Stimulated activated CD4-positive, alpha-beta T cell treated with anti-CD3 and anti-CD28 coated beads, Interleukin-1b, Interleukin-23, amount 100 ng/mL, for 24 hours (primary cell): ENCODE measurements at places on chromosomes 4 and X.

GRCh38 chrX:77900688-77901087 lies 1.4 kb downstream of the COX7B start:
- no peak for DNase-seq

- DNase-seq, result no peak
Measured at GRCh38 chr4:175787546-175787945, 24.5 kb downstream of the GPM6A start.

- DNase-seq, result no peak
Measured at GRCh38 chrX:130118441-130119311, 8.4 kb upstream of the ELF4 start.

- DNase-seq, result no peak
Measured at GRCh38 chr4:139522457-139522856, 33.6 kb downstream of the SETD7 start.

- DNase-seq, result no peak
Measured at GRCh38 chrX:54794028-54794427, 4.0 kb downstream of the ITIH6 start.

DNA sequence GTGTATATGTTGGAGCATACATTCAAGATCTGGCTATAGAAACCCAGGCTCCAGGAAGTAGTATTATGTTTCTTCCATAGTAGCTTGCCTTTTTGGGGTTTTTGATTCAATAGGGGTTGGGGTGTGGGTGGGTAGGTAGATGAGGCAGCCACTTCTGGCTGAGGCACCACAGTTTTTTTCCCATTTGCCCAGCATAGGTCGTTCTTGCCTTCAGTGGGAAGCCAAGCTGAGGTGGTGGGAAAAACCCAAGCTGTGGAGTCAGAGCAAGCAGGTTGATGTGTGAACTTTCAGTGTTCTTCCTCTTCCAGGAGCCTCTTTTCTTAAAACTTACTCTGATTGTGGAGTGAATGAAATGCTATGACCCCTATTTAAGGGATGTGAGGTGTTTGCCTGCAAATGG lies 67.0 kb upstream of the RPS6KA3 start:
- no peak for DNase-seq

DNA sequence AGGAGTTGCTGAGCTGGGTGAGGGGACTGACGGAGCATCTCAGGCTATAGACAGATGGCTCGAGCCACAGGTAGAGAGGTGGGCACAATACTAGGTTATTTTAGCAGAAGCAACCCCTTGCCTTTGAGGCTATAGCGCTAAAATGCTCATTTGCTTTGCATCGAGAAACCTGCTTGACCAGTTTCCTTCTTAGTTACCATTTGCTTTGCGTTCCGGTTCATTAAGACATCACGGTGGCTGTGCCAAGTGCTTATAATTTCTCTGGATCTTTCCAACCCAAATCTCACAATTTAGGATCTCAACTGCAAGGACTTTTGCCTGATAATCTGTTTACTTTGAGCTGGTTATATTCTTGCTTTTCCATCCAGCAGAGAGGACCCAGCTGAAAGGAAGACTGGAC lies 40.8 kb downstream of the DLG3 start:
- no peak for DNase-seq

- no peak for DNase-seq
Measured at GRCh38 chr4:110132816-110133719, 65.3 kb downstream of the ELOVL6 start.

- no peak for DNase-seq
Measured at GRCh38 chr4:53684136-53685130, 93.1 kb upstream of the LNX1 start.

GRCh38 chrX:149720021-149720689 lies 8.3 kb downstream of the MAGEA11 start:
- DNase-seq, result no peak

GRCh38 chrX:13101441-13102139 lies 57.2 kb upstream of the FAM9C start:
- DNase-seq, result no peak

DNA sequence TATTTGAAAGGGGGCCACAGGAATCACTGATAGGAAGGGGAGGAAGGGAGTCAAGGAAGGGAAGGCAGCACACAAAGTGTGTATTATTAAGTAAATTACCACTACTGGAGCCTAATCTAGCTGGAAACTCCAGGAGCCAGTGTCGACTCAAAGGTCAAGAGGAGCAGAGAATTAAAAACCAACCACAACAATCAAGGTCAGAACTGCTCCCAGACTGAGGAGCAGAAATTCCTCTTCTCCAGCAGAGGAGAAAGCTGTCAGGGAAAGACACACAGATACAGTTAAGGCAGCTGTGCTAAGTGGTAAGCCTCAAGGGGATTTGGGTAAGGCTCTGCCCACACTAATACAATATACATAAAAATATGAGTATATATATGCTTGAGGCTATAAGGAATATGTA lies 87.5 kb upstream of the PTPN13 start:
- DNase-seq, result no peak

DNA sequence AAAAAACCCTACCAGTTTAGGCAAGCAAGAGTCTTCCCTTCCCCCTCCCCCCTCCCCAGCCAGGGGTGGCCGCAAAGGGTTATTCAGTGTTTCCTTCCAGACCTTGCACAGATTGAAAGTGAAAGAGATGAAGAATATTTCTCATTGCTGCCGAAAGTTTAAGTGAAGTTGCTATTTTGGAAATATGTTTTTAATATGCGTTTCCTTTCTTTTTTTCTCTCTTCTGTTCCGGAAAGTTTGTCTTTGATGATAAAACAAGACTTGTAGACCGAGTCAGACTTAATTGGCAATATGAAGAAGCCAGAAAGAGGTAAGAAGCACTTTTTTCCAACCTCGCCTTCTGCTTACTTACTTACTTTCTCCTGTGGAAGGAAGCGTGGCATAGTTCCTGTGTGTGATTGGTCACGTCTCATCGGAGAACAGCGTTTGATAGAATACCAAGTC lies 58.5 kb upstream of the CLCN4 start:
- peak; percentile 34 for DNase-seq

DNA sequence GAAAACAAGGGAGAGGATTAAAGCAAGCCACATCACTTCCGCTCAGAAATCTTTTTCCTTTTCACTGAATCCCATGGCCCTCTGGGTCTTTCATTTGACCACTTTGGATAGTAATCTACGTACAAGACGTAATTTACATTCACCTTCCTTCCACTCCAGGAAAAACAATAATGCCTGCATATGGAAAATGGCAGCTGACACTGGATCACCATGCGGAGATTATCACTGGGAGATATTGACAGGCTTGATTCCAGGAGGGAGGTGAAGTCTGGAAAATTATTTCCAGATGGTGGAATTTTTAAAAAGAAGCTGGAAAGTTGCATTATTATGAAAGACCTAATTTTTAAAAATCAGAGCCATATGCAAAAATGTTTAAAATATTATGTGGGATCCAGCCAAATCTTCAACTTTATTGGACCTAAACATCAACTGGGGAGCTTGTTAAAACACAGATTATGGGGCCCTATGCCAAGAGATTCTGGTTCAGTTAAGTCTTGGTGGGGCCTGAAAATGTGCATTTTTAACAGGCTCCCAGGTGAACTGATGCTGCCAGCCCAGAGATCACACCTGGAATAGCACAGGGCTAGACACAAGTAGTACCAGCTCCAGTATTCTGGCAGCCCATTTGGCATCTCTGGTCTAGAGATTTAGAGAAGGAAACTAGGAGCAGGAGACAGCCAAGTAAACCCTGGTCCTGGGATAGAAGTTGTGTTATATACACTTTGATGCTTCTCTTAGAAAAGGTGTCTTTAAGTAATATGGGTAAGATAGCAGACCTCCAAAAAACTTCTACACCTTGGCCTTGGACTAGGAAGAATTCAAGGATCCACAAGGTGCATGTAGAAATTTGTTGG lies 290.3 kb upstream of the LDB2 start:
- DNase-seq, result no peak

DNA sequence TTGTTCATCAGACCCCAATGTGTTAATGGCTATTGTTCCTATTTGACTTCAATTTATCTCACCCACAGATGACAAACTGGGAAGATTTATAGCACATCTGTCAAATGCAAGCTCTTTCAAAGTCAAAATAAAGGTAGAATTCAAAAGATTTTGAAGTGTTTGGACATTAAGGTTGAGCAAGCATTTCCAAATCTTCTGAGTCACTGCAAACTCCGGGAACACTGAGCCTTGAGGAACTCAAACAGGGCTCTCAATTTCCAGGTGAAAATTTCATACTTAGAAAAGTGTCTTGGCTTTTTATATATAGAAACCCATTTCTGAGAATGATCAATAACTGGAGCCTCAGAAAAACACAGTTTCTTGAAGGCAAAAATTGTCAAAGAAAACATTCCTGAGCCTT lies 199.5 kb upstream of the IGFBP7 start:
- DNase-seq, result no peak

DNA sequence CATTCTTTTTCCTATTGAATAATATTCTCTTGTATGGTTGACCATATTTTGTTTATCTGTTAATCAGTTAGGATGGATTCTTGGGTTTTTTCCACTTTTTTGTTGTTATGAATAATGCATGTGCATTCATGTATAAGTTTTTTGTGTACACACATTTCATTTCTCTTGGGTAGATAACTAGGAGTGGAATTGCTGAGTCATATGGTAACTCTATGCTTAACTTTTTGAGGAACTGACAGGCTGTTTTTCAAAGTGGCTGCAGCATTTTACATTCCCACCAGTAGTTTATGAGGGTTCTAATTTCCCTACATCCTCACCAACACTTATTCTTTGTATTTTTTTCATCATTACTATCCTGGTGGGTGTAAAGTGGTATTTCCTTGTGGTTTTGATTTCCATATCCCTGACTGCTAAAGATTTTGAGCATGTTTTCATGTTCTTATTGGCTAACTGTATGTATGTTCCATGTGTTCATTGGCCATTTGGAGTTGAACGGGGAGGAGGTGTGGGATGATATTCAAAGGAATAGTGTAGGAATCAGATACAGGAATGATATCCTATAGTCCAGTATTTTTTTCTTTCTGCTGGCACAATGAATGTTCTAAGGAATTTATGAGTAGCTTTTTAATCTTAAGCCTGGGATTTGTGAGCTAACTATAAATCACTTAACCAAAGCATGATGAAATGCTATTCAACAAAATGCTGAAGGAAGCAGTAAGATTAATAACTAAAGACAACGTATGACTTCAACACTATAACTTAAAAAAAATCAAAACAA lies 114.3 kb downstream of the AMELX start:
- no peak for DNase-seq

- no peak for DNase-seq
Measured at GRCh38 chrX:32749070-32749469, 462.3 kb downstream of the DMD start.

GRCh38 chr4:147815741-147816140 lies 83.9 kb downstream of the ARHGAP10 start:
- no peak for DNase-seq

- no peak for DNase-seq
Measured at GRCh38 chrX:54633641-54634040, 103.6 kb downstream of the GNL3L start.

GRCh38 chr4:3215733-3216132 lies 33.2 kb upstream of the MSANTD1 start:
- no peak for DNase-seq

DNA sequence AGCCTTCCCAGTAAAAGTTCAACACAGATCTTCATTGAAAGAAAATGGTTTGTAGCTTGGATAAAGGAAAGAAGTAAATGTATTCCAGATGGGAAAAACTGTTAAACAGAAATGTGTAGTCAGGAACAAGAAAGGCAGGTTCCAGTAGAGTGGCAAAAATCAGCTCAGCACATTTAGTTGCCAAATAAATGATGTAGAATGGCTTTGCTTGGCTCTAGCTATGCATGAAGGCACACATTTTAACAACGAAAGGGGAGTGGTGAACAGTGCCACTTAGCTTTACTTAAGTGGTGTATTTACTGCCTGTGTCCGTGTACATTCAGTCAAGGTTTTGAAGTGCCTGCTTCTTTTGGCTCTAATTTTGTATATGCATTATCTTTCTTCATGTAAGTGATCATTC lies 644.5 kb upstream of the ATOH1 start:
- no peak for DNase-seq

DNA sequence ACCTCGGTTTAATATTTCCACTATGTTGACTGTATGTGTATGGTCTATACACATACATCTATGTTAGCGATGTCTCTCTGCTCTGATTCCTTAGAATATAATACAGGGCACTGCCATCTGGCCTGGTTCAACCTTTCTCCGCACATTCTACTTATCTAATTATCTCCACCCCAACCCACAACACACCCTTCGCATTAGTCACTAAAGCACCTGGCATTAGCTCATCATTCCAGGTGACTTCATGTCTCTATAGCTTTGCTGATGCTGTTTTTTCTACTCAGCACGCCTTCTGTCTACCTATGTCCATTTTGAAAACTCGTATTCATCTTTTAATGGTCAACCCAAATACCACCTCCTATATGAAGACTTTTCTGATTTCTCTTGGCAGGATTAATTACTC lies 425.2 kb upstream of the RASGEF1B start:
- DNase-seq, result no peak

- DNase-seq, result no peak
Measured at GRCh38 chrX:54045563-54046228, 1.4 kb upstream of the PHF8 start.

GRCh38 chr4:65482410-65482809 lies 187.9 kb downstream of the EPHA5 start:
- DNase-seq, result no peak

- DNase-seq, result no peak
Measured at GRCh38 chr4:95021099-95021498, 263.3 kb downstream of the BMPR1B start.

DNA sequence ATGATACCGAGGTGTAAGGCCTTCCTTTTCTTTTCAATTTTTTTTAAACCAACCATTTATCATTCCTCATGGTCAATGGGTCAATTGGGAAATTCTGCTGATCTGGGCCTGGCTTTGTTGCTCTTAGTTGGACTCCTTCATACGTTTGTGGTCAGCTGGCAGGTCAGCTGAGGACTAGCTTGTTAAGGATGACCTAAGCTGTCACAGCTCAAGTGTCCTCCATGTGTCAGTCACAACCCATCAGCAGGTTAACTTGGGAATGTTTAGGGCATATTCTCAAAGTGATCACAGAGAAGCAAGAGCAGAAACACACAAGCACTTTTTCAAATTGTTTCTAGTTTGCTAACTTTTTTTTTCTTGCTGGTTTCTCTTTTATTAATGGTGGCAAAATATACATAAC lies 117.4 kb upstream of the MAB21L2 start:
- no peak for DNase-seq

GRCh38 chr4:57445686-57446085 lies 335.5 kb upstream of the IGFBP7 start:
- DNase-seq, result no peak

GRCh38 chrX:119636419-119636818 lies 30.2 kb upstream of the NKRF start:
- no peak for DNase-seq

GRCh38 chr4:182743815-182744214 lies 173.4 kb downstream of the DCTD start:
- DNase-seq, result no peak

DNA sequence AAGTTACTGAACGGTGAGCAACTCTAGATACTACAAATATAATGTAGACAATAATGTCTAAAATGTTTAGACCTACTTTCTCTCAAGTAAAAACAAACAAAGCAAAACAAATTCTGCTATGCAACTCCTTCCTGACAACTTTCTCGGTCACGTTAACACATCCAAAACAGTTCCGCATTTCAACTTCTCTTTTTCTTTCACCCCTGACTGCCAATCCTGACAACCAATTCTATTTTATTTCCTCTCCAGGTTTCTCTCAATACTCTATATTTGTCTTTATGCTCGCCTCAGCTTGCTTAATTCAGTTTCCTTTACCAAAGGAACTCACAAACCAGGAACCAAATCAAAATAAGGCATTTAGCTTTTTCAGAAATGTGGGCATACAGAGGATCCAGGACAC lies 513.0 kb downstream of the FSTL5 start:
- DNase-seq, result no peak
